ENCODE measurements at places on chromosomes 5 and 9.

- no peak for DNase-seq
These were observed 91.8 kb upstream of the OR13F1 start for GRCh38 chr9:104412238-104412637.

DNA sequence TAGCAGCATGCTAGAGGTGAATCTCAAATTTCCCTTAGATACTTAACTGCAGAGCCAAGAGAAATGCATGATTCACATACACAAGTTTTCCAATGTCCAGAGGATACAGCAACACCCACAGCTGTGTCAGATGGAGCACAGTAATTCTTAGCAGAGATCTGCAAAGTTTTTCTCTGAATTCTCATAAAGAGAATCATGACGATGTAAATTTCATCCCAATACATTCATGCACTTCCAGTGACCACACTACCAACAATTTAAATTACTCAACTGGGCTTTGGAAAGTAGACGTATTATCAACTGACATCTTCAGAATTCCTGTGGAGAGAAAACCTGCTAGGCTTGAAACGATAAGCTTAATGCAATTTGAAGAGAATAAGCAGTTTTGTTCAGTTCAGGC, 378.8 kb upstream of the TLE4 start:
- no peak for DNase-seq

GRCh38 chr5:74141053-74141452, 499.5 kb downstream of the ENC1 start:
- no peak for DNase-seq

DNA sequence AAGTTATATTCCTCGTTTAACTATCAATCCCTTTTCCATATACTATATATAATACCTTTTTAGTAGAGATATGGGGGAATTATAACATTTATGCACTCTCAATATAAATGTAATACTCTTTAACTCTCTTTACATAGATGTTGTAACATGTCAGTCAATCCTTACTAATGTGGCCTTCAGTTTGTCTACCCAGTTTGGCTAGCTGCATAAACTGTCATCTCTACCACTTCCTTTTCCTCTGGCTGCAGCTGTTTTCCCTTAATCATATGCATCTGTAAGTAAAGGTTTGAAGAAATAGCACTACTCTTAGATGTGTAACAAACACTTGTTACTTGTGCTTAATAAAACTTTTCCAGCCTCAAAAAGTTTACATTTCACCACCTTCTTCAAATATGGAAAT, 13.4 kb downstream of the ABHD17B start:
- no peak for DNase-seq

GRCh38 chr9:3912817-3913216, 387.0 kb upstream of the RFX3 start:
- no peak for DNase-seq

DNA sequence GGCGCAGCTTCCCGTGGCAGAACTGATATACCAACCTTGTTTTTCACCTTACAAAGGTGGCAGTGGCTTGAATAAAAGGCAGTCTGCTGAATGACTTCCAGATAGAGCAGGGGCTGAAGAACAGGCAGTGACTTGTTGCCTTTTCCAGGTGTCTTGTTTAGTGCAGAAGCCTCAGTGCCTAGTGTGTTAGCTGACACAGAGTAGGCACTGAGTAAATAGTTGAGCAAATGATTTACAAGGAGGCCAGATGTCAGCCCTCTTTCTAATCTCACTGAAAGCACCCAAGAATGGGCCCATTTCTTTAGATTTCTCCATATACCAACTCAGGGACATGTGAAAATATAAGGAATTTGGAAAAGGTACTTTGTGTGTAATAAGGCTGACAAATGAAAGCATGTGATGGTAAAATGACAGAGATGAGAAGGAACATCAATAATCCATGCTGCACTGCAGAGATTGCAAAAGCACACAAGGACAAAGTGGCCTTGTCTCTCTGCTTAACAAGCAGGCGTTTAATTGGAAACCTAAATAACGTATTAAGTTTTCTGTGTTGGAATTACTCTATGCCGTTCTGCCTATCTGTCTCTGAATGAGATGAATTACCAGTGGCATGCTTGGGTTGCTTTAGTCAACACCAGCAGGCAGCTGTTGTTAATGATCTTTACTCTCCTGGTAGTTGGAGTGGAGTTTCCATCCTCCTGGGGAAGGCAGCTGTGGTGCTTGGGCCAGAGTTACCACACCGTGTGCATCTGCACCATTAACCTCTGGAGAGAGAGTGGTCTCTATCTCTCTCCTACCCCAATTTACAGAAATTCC, 360.1 kb upstream of the C9orf72 start:
- no peak for DNase-seq

DNA sequence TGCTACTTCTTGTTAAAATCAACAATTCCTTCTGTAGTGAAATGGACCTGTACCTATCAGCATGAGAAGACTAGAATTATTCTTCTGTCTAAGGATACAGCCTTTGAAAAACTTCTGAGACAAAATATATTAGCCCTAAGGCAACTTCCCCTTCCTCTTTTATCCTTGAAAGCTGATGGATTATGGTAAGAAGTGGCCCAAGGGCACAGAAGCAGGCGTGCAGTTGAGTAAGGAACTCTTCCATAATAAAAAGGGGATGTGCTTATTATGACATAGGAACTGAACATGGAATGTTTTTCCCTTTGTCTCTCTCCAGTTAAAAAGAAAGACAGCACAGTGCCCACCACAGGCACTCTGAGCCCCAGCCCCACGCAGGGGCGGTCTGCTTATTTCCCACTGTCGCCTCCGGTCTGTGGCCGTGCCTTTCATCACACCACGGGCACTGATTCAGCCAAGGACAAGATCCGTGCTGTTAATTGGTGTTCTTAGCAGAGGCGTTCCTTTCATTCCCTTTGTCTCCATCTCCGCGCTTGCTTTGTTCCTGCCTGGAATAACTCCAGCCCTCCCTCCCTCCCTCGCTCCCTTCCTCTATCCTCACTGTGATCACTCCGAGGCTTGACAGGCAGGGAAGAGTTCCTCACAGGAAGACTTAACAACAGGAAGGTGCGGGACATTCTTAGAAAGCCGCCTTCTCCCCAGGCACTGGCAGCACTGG, 135.9 kb upstream of the OTULINL start:
- no peak for DNase-seq

- no peak for DNase-seq
These were observed 145.6 kb downstream of the HSD17B3 start for GRCh38 chr9:96156171-96156974.

- no peak for DNase-seq
These were observed 161.0 kb upstream of the CCDC152 start for GRCh38 chr5:42595597-42595996.

DNA sequence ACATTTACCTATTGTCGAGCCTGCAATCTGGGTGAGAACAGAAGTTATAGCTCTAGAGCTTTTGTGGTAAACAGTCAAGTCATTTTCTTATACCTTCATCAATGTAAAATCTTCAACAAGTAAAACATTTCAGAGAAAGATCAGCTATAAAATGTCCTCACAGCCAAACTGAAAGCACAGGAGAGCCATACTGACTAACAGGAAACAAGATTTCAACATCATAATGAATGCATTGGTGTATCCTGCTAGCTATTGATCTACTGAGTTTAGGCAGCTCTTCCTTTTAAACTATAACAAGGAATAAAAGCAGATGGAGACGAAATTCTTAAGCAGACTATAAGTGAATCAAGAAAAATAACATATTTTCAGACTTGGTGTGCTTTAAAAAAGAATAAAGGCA, 1522.9 kb upstream of the WWC1 start:
- no peak for DNase-seq

GRCh38 chr5:83368319-83368718, 103.2 kb upstream of the VCAN start:
- DNase-seq: no peak

DNA sequence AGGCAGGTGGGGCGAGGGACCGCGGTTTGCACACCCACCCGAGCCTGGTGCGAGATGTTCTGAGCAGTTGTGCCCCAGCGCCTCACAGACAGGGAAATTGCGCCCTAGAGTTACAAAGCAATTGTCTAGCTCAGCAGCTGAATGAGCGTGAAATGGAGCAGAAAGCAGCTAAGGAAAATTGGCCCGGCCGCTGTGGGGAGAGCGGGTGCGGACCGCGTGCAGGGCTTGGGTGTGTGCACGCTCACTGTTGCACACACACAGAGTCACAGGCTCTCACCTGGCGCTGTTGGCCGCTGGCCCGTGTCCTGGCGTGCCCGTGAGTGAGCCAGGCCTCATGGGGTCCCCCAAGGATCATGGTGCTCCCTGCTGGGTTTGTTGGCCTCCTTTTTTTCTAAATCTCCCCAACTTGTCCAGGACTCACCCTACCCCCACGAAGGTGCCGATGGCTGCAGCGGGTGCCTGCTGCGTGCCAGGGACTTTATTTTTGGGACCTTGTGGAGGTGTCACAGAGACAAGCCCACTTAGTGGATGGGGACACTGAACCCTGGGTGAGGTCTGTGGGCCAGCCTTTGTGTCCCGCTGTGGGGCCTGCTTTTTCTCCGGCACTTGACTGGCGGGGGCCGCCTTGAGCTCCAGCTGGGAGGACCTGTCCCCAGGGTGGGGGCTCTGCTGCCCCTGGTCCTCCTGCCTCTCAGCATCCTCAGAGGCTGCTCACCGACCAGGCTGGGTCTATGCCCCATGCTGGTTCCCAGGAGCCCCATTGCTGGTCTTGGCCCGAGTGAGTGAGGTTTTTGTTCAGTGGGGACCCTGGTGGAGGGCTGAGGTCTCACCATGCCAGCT, 5.2 kb downstream of the RXRA start:
- no peak for DNase-seq

DNA sequence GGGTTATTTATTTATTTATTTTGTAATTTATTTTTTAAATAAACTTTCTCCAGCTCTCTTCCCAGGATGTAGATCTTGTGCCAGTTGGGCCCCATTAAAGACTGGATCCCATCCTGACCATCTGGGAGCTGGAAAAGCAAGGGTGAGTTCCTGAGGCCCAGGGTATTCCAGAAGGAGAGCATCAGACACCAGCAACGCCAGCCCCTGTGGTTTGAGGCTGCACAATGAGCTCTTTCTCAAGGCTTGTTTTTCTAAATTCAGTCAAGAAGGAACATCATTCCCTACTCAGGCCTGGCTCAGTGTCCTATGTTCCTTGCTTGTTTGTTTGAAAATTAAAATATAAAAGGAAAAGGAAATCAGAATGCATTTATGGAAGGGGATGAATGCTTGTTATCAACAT, 313.3 kb downstream of the EBF1 start:
- no peak for DNase-seq

GRCh38 chr5:157944077-157944633, 85.2 kb upstream of the CLINT1 start:
- no peak for DNase-seq

- no peak for DNase-seq
These were observed 1.1 kb upstream of the SV2C start for GRCh38 chr5:76081811-76082771.

DNA sequence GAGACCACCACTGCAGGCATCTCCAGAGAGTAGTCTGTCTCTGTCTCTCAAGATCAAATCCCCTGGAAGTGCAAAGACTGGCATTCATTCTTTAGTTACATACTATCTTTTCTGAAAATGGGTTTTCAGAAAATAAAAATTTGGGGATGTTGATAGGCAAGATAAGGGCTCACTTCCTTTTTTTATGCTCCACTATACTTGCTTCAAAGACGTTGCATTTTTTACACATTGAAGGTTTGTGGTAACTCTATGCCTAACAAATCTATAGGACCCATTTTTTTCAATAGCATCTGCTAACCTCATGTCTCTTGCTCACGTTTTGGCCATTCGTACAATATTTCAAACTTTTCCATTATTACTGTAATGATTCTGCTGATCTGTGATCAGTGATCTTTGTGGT, 37.0 kb downstream of the DMAC1 start:
- no peak for DNase-seq

DNA sequence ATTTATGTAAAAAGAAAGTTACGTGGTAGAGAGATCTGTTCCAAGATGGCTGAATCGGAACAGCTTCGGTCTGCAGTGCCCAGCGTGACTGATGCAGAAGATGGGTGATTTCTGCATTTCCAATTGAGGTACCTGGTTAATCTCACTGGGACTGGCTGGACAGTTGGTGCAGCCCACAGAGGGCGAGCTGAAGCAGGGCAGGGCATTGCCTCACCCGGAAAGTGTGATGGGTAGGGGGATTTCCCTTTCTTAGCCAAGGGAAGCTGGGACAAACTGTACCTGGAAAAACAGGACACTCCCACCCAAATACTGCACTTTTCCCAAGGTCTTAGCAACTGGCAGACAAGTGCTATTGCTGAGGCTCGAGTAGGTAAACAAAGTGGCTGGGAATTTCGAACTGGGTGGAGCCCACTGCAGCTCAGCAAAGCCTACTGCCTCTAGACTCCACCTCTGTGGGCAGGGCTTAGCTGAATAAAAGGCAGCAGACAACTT, 13.1 kb upstream of the HSD17B4 start:
- DNase-seq: no peak

- no peak for DNase-seq
These were observed 462.7 kb downstream of the EBF1 start for GRCh38 chr5:158637039-158637438.

GRCh38 chr9:99660191-99660636, 161.5 kb upstream of the NR4A3 start:
- DNase-seq: no peak

GRCh38 chr5:116652196-116652729, 77.6 kb upstream of the SEMA6A start:
- DNase-seq: no peak

DNA sequence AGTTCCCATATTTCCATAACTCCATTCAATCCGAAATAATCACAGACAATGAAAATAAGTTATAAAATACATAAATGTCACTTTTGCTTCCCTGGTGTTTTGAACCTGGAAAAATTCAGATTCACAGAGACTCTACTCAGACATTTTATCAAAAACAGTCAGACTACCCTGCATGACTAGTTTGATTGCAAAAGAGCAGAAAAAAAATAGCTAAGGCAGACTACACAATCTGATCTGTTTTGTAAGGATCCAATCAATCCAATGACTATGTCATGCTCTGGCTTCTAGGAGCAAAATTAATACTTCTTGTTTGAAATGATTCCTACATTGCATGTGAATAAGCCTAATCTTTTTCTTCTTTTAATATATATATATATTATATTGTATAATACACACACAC, 1262.6 kb downstream of the EFNA5 start:
- DNase-seq: no peak

GRCh38 chr9:13364271-13365000, 84.9 kb upstream of the MPDZ start:
- DNase-seq: no peak

Data from activated T-helper 9 cell treated with anti-CD3 and anti-CD28 coated beads, Interleukin-2, amount 50 U/mL, for 16 hours (primary cell).